ENCODE measurements at places on chromosomes 2 and 18.

DNA sequence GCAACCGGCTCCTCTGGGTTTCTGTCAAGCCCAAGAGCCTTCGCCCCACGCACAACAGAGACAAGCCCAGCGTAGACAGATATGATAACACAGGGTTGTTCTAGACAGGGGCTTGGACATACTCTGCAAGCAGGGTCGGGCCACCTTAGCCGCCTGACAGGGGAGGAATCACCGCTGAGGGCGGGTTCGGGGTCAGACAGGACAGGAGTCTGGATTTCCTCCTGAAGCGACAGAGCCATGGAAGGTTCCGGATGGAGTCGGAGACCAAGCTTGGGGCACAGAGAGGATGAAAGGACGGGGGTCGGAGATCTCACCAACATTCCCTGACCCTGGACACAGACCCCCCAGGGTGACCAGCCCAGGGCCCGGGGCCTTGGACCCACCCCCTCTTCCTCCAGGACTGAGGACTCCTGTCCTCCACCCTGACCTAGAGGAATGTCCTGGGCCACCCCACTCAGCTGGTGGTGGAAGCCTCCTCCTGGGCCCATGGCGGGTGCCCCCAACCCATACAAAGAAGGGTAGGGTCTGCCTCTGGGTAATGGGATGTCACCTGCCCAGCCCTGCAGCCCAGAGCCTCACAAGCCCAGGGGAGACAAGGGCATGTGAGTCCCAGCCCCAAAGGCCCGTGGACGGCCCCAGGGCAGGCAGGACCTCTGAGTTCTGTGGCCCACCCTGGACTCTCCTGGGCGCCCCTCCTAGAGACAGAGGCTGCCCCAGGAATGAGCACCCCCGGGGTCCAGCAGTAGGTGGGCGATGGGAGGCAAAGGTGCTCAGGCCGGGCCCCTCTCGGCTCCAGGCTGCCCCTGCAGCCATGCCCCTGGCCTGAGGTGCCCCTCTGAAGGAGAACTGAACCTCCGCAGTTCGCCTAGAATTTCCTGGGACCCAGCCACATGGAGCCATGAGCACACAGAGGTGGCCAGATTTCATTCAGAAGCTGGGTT lies 44.1 kb upstream of the GPC1 start:
- DNase-seq = no peak

- DNase-seq = no peak
These were observed 499.3 kb downstream of the IRS1 start for GRCh38 chr2:226300196-226300886.

- DNase-seq = no peak
These were observed 376.5 kb upstream of the KLHL29 start for GRCh38 chr2:23008440-23008839.

- DNase-seq = peak; percentile 65
These were observed 15.8 kb upstream of the SELENOI start for GRCh38 chr2:26330114-26330549.

- DNase-seq = no peak
These were observed 20.5 kb downstream of the SNORC start for GRCh38 chr2:232890536-232890895.

- no peak for DNase-seq
These were observed 60.6 kb upstream of the LYPD1 start for GRCh38 chr2:132730611-132731010.

GRCh38 chr2:88865801-88866371 lies 174.4 kb downstream of the RPIA start:
- no peak for DNase-seq

DNA sequence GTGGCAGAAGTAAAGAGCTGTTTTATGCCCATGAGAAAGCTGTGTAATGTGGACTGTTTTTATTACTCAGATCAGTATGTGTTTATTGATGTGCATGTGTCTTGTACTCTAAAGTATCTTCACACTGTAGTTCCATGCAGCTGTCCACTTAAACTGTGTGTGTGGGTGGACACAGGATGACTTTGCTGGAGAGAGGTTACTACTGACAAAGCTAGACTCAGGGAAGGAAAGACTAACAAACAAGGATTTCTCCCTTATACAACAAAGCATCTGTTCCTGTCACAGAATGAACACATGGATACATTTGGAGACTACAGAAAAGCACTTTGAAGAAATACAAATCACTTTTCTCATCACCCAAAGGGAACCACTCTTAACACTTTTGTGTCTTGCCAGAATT lies 10.0 kb downstream of the FHOD3 start:
- no peak for DNase-seq

GRCh38 chr2:26561376-26561775 lies 79.8 kb downstream of the CIB4 start:
- no peak for DNase-seq

GRCh38 chr2:101400048-101400447 lies 12.7 kb upstream of the CREG2 start:
- DNase-seq = no peak

DNA sequence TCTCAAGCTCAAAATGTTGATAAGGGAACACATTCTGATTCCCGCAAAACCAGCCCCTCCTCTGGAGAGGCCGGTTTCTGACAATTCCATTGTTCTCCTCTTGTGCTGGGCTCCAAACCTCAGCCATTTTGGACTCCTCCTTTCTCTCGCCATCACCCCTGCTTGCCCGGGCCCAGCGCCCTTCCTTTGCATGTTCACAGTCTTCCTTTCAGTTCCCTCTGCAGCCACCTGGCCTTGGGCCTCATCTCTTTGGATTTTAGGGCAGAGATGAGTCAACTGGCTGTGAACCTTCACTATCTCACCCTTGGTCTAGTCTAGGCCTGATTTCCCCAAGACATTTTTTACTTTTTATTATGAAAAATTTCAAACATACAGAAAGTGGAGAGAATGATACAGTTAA lies 155.9 kb upstream of the MAP3K20 start:
- DNase-seq = no peak

DNA sequence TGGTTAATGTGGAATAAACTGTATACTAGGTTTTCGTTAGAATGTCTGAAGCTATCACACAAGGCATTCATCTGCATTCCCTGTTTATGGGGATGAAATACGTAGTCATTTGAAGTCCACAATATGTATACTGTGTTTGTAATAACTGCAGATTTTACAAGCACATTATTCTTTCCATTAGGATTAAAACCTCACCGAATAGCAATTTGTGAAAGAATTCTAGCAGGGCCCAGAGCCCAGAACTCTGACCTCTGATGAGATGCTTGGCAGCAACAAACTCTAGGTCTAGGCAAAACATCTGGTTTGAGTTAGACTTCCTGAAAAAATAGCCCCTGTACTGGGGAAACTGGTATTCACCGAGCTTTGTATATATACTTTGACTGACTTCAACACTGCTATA lies 158.2 kb downstream of the SRBD1 start:
- DNase-seq = peak; percentile 78

DNA sequence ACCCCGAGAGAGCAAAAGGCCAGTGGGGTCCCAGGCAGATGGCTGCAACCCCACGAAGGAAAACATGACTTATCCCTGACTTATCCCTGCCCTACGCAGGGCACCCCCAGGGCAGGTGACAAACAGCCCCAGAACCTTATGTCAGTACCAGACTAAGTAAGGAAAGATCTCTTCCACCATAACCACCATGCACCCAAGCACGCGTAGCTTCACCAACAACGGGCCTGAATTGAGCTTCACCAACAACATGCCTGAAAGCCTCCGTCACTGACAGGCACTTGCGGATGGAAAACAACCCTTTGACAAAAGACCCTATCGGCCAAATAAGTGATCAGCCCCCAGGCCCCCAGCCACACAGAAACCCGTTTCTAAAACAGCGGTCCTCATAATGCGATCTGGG lies 34.1 kb downstream of the HDAC4 start:
- no peak for DNase-seq

- no peak for DNase-seq
These were observed 377.9 kb upstream of the CDH7 start for GRCh38 chr18:65372904-65373303.

- no peak for DNase-seq
These were observed 7.0 kb upstream of the NDUFV2 start for GRCh38 chr18:9095297-9096006.

DNA sequence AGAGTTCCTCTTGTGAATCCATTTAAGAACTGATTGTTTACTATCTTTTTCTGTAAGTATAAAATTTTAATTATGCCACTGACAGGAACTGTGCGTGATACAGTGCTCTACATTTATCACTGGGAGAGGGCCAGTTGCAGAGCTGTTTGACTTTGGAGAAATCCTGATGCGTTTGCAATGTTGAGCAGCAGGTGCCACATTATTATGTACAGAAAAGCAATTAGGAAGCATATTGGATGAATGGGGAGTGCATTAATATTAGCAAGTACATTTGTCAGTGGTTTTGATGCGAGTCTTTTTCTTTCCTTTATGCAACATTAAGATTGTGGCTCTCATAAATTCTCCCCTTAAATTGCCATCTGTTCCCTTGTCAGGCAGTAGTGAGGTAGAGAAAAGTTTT lies 302.3 kb upstream of the FANCL start:
- DNase-seq = no peak

DNA sequence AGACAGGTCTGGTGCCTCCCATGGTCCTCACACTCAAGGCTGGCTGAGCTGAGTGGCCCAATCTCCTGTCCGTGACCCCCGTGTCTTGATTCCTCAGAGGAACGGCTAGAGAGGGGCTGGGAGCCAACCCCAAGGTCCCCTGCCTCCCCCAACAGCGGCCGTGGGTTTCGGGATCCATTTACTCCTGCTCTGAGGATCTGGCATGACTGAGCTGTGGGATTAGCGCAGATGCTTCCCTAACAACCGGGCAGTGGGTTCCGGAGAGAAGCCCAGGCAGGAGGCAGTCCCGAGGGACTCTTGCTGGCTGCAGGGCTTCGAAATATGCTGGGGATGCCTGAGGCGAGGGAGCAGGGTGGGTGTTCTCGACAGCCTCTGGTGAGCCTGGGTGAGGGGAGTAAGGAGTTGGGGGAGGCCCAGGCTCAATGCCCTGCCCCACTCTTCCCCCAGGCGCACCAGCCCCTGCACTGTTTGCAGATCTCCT lies 18.9 kb downstream of the GPR35 start:
- no peak for DNase-seq

- no peak for DNase-seq
These were observed 1.2 kb upstream of the C2orf72 start for GRCh38 chr2:231036131-231036530.
